Astrocyte (in vitro differentiated cells and primary cell): ENCODE measurements at places on chromosomes 2 and 18.
A peak's percentile ranks its signal among the peaks of the same experiment; 100 is the strongest.

- no peak for DNase-seq
Measured at GRCh38 chr18:11997466-11997865, 16.2 kb downstream of the IMPA2 start.

GRCh38 chr2:232436381-232437194 lies 19.4 kb upstream of the ALPI start:
- no peak for DNase-seq

- DNase-seq: no peak
Measured at GRCh38 chr2:160784034-160784433, 290.4 kb upstream of the RBMS1 start.

DNA sequence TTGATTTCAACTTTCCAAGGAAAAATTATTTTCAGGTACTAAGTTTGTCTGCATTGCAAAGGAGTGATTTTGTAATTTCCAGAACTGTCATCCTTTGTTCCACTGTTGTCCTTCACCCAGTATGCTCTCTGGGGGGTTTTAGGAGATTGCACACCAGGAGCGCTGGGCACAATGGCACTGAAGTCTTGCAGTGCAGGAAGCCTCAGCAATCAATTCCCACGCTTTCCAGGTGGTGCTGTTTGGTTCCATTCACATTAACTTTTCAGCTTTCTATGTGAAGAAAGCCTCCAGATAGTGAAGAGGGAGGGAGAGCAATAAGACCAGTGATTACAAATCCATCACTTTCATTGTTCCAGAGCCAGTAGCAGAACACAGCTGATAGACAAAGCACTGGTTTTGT lies 344.0 kb upstream of the VWC2L start:
- DNase-seq: no peak

DNA sequence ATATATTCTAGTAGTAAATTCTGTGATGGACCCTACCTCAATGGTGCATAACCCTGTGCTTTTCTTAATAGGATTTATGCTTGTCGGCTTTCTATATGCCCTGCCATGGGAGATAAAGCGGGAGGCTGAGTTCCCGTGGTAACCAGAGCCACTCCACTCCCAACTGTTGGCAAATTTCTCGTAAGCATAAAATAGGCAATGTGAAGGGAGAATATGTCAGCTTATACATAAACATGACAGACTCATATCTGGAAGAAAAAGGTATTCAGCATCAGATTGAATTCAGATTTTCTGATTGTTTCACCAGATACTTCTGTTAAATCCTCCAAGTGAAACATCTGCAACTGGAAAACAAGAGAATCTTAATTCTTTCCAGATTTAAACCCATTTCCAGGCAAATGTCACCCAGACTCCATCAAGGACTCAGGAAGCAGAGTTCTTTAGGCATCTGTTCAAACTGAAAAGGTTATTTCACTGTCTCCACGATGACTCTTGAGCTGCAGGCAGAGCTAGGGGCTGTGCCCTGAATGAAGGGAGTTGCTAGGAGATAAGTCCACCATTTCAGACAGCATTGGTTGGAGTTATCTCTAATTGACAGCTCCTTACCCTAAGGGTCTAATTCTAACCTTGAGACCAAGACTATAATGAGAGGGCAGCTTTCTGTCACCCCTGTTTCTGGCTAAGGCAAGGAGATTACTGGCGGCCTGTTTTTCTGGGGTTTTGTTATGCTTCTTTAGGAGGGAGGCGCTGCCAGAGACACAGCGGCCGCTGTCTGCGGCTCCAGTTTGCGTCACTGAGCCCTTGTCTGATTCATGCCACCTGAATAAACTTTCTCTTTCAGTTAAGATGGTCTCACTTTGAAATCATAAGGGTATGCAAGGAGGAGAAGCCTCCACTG lies 381.3 kb downstream of the SOX11 start:
- peak; percentile 87 for DNase-seq

DNA sequence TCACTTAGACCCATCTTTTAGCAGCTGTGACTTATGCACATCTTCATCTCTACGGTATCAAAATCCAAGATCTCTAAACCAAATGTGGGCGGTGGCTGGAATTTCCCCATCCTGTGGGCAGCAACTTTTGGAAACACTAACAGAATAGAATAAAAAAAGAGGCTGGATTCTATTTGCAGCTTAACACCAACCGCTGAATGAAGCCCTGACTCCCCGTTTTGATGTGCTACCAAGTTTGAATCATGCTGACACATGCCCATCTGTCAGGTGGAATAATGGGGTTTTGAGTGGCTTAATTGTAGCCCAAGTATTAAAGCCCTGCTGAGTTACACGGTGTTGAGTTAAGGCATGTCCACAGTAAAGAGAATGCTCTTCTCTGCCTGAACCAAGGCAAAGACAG lies 165.2 kb downstream of the MTCL1 start:
- DNase-seq: peak; percentile 22

DNA sequence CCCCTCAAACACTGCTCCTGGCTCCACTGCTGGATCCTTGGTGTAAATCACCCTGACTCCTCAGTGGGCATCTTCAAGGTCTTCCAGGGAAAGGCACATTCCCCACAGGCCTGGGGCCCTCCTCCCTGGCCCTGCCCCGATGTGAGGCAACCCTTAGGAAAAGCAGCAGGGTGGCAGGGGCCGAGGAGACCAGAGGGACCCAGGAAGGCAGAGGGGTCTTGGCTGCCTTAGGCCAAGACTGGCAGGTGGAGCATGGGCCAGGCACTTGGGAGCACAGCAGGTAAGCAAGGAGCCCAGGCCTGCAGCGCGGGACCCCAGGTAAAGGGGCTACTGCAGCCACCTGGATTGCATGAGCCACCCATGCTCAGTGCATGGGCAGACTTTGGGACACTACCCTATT lies 96.9 kb downstream of the GYPC start:
- DNase-seq: no peak

DNA sequence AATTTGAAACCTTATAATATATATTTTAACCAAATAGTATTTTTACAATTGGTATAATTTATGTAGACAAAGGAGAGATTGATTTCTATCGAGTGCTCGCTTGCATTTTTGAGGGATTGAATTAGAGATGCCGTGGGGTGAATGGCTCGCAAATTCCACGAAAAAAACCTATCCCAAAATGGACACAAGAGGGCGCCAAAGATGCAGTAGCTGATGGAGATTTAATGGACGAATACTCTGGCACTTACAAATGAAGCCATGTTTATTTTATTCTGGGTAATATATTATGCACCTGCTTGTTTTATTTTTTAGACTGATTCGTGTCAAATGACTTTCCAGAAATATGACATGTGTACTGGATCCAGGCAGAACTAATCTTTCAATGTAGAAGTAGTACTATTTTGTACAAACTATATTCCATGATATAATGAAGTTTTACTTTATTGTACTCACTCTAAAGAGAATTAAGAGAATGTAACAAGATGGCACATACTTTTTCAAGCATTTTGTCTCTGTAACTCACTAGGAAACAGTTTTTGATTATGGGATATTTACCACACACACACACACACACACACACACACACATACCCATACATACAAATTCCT lies 505.4 kb downstream of the PLCL1 start:
- no peak for DNase-seq

DNA sequence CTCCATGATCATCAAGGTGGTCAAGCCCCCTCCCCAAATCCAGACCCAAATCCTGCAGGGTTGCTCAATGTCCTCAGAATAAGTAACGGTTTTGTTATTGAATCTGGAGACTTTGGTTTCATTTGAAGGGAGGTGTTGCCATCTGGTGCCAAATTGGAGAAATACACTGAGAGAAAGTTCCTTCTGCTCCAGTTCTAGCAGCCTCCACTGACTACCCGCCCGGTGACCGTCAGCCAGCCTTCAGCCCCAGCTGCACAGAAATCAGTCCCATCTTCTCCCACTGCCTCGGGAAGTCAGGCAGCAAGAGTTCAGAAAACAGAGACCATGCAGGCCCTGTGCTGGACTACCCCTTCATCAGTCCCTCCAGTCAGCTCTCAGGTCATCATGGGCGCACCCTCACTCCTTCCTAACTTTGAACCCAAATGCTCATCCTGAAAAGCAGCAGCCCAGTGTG lies 38.7 kb downstream of the PKDCC start:
- no peak for DNase-seq

DNA sequence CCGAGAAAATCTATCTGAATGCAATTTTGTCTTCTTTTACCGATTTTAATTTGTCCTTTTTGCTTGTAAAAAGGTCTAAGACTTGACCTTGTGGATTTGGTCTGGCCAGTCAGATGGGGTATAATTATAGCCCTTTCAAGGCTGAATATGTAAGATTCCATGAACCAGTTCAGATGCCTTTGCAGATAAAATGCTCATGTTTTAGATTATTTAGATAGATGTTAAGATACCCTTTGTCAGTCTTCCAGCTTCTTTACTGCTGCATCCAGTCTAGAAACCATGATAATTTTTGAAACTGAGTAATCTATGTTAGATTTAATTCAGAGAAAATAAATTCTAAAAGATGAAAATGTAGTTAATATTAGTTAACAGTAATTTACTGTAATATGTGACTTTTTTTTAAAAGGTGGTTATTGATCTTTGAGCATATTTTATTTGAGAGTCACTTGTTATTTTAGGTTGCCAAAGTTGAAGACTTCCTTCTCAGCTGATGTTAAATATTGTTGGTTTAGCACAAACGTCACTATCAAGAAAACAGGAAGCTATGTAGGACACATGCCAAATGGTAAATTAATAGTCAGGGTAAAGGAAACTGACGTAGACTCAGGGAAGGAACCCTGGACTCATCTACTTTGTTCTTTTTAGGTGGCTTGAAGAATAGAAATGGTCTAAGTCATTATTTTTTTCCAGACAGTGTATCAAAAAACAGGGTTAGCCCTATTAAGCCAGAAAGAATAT lies 29.8 kb downstream of the BABAM2 start:
- DNase-seq: peak; percentile 68

DNA sequence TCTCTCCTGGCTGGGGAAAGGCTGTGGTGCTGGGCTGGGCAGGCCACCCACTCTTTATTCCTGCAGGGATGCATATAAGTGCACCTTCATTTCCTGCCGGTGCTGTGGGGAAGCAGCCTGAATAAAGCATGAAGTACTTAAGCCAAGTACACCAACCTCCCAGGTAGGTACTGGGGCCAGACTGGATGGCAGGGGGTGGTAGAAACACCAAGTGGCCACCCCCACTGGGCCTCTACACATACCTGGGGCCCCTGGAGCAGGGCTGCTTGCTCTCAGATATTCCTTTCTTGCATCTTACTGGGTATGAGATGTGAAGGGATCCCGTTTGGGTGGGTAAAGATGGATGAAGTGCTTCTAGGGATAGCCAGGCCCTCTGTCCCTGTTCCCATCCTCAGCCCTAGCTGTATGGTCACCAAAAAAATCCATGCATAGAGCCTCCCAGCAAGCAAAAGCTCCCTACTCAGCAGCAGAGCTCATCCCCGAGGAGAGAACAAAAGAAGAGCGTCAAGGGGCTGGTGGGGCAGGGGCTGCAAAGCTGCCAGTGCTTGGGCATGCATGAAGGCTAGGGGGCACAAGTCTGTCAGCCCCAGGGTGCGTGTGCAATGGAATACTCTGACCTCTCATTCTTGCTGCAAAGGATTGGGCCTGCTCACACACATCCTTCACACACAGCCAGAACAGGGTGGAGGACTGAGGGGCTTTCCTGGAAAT lies 22.0 kb downstream of the CCT7 start:
- DNase-seq: no peak

DNA sequence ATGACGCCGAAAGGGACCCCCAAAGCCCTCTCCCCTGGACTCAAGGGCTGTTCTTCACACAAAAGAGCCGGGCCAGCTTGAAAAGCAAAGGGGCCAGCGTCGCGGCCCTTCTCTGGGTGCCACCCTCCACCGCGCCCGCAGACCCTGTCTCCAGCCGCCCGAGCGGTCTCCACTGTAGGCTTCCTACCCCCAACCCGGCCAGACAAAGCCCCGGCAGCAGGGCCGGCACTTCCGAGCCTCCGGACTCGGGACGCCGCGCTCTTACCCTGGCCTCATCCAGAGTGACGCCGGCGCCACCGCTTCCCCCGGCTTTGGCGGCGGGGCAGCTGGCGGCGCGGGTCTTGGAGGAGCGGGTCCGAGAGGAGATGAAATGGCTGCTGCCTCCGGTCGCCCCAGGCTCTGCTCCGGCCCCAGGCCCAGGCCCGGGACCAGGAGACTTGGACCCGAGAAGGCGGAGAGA lies 603 bp downstream of the ATAD2B start:
- DNase-seq: no peak

DNA sequence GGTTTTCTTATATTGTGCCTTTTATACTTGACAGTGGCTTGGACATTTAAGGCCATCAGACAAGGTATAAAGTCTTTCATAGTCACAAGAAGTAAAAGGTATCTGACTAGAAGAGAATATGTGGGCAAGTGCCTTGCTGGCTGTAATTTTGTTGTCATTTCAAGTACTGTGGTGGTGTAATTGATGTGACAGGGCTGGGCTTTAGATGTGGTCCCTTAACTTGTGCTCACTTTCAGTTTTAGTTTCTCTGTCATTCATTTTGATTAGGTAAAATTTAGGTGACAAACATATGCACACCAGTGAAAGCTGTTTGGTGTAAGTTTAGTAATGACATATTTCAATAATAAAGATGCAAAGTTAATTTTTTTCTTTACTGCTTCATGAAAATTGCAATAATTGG lies 31.2 kb upstream of the TBR1 start:
- DNase-seq: no peak

DNA sequence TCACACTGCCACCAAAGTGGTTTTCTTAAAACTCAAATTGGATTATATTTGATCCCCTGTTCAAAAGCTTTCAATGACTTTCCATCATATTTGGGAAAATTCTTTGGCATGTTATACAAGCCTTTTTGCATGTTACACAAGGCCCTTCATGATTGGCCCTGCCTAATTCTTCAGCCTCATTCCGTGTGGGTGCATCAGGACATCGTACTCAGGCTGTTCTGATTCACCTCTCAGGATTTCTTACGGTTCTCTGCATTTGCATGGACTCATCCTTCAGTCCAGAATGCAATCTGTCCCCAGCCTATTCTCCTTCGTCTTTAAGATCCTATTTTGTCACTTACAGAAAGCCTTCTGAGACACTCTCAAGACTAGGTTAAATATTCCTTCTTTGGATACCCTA lies 107.8 kb downstream of the LYPD1 start:
- peak; percentile 27 for DNase-seq

DNA sequence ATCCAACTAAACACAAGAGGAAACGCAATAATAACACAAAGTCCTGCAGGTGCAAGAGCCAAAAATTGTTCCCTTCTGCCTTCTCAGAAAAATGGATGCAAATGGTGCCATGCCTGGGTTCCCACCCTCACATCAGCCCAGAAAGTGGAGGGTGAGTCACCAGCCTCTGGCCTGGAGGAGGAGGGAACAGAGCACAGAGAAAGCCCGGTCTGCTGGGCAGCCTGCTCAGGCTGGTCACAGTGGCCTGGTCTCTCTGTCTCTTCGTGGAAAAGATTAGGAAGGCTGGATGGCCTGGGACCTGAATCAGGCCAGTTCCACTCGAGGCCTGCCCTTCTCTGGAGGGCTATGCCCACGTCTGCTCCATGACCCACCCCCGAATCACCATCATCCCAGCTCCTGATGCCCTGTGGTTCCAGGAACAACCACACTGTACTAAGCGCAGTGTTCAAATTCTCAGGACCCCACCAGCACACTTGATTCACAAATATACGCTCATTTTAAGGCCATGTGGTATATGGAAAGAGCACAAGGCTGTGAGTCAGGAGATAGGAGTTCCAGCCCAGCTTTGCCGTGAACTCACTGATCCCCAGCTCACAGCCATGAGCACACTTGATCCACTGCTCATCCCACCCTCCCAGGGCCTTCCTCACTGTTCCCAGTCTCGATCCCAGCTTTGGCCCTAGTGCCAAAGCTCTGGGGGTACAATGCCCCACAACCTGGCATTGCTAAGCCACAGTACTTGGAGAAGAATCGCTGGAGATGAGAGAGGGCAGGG lies 82.1 kb downstream of the ZBTB7C start:
- peak; percentile 71 for DNase-seq
